ENCODE measurements at places on chromosomes 5 and 9.

DNA sequence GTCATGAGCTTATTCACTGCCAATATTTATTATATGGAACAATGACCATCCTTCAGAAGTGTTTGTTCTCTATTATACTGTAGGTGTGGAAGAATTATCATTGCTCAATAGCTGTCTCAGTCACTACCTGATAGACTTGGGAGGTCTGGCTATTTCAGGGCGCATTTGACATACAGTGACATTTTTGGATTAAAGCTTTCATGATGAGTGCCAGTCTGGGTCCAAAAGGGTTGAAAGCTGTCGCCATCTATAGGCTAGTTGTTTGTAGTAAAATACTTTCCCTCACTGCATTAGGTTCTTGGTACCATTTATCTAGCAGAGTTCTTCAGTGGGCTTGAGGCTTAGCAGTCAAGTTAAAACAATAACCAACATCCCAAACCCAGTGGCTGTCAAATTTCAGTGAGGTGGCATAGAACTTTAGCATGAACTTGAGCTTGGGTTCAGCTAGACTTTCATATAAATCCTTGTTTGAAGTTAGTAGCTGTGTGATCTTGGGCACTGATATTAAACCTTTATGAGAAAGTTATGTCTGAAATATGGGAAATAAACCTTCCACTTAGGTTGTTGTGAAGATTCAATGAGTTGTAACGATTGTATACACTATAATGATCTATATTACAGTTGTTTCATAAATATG lies 110.5 kb upstream of the CDKN2B start:
- no peak for DNase-seq

DNA sequence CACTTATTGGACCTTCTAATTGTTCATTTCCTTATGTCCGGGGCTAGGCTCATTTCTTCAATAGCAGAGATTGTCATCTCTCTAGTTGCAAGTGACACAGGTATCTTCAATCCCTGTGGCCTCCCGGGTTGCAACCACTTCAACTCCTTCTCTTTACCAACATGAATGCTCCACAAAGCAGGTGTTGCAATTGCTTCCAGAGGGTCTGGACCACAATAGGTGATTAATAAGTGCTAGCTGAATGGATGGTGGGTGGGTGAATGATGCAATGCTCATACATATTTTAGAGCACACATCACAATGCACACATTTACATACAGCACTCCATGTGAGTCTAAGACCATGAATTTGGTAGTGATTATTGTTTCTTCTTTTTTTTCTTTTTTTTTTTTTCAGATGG lies 2.6 kb downstream of the CEMIP2 start:
- DNase-seq, result no peak

GRCh38 chr5:11143456-11144267 lies 382.6 kb upstream of the DAP start:
- no peak for DNase-seq

DNA sequence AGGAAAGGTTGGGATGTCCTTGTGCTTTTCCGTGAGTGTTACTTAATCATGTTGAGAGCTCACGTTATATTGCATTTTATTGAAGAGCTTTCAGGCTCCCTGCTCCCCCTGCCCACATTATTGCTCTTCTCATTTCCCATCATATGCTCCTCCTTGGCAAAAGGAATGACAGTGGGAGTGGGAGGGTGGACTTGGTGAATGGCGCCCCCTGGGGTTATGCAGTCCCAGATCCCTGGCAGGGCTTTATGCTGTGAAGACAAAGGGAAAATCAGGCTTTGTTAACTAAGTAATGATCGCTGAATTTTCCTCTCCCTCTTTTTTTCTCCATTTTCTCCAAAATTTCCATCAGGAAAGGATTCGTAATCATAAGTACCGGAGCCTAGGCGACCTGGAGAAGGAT lies 166.6 kb downstream of the SMARCA2 start:
- DNase-seq, result no peak

DNA sequence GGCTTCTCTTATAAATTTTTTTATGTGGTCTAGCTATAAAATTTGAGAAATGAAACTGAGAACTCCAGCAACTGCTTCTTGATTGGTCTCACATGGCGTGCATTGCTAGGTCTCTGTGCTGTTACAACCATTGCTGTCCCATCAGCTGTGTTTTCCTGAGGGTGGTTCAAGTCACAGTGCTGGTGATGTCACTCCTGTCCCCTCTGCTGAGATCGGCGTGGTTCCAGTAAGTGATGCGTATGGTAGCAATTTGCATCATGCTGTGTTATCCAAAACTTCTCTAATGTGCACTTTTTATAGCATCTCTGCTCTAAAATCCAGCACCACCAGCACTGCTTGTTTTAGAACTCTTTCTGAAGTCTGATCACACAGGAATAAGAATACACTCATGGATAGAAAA lies 112.6 kb upstream of the ZNF608 start:
- no peak for DNase-seq

DNA sequence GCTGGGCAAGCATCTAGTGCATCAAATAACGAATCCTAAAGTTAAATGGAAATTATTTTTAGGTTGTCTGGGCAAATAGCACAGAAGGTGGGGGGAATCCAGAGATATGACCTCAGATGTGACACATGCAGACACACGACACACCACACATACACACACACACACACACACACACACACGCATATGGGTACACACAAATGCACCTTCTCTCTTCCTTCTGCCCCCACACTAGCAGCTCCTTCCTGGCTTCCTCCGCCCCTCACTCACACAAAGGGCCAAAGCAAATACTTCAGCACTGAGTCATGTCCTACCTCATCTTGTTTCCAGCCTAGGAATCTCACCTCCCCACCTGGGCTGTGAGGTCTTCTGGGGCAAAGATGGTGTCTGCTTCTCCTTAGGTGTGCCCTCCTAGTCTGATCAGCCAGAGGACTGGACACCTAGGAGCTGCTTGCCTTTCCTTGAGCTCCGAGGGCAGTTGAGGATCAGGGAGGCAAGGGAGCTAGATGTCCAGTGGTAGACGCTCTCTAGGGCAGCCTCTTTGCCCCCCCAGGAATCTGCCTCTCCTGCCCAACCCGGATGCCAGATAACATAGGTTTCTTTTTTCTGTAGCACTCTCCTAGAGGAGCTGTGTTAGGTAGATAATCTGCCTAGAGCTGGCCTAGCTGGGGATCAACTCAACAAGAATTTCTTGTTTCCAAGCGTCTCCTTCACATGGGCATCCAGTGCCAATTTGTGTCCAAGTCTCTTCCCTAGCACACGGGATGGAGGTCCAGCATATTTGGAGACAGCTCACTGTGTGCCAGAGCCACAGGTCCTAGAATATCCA lies 14.3 kb upstream of the JADE2 start:
- no peak for DNase-seq

DNA sequence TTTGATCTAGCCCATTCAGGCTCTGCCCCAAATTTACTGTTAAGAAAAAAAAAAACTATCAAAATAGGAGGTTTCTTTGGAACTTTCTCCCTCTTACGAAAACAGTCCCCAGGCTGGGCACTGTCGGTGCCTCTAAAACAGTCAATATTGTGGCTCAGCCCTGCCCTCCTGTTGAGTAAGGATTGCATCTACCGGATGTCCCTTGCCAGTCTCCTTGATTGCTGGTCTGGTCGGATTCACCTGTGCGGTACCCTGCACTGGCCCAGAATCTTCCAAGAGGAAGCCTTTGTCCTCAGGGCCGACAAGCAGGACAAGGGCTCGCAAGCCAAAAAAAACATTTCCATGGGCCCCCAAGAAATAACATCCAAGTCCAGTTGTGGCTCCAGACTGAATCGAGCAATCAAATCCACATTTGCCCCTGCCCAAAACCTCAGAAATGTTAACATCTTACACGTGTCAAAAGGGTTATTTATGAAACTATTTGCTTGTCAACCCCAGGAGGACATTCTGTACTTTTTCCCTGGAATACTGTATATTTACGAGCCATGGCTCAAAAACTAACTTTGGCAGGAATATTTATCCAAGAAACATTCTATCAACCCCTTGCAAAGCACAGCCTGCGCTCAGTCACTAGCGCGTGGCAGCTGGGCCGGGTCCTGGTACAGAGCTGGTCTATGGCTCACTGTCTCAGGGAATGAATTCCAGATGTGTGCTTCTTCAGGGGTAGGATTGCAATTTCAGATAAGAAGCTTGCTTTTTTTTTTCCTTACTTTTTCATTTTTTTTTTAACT lies 129.2 kb upstream of the ADRA1B start:
- no peak for DNase-seq
